ENCODE measurements at places on chromosomes 4 and X.

GRCh38 chrX:23434356-23434884 lies 99.8 kb downstream of the PTCHD1 start:
- no peak for DNase-seq

- DNase-seq = no peak
Measured at GRCh38 chr4:41339812-41340809, 83.4 kb downstream of the UCHL1 start.

- no peak for DNase-seq
Measured at GRCh38 chr4:80306260-80306659, 29.3 kb upstream of the CFAP299 start.

DNA sequence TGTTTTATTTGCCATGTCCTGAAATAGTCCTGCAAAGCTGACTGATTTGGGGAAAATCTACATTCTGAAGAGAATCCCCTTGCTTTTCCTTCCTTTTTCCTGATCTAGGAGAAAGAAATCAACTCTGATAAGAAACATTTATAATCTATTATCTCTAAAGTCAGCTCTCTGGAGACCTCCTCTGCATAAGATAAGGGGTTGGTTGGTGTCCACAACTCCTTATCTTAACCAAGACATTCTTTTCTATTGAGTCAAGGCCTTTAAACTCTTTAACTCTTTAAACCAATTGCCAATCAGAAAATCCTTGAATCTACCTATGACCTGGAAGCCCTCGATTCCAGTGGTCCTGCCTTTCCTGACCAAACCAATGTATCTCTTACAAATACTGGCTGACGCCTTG lies 373.6 kb upstream of the RASGEF1B start:
- no peak for DNase-seq

DNA sequence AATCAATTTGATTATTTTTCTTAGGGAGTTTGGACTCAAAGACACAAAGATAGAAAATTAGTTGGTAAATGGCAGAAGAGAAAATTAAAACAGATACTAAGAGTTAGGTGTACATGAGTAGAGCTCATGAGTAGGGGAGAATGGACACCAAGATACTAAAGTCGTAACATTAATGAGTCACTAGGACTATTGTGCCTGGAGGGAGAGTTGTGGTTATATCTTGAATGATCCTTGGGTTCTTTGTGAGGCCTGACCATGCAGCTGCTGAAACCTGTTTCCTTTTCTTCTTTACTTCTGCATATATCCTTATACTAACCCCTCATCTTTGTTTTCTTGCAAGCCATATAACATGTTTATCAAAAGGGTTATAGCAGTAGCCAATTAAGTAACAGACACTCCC lies 532.8 kb downstream of the RPA4 start:
- no peak for DNase-seq

GRCh38 chr4:85102606-85103005 lies 136.1 kb upstream of the WDFY3 start:
- no peak for DNase-seq

DNA sequence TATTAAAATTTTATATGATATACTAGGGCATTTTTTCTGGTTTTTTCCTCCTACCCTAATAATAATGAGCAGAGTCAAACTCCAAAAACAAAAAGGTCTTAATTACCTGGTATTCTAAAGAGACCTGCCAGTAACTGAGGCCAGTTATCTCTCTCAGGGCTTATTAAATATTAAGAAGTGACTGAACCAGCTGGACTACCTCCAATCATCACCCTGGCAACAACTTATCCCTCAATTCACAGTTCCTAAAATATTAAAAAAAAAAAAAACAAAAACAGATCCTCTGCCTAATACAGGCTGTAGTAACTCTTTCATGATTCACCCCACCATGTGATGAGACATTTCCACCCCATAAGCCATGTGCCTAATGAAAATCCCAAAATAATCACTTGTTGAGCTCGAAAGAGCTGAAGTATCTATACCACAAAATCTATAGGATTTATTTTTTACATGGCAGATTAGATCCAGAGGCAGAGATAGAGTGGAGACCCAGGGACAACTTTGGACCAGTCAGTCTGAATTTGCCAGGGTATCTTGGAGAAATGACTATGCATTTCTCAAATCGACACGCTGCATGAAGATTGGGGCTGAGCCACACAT lies 698.0 kb downstream of the FAT4 start:
- no peak for DNase-seq

- no peak for DNase-seq
Measured at GRCh38 chr4:169566021-169566818, 46.2 kb downstream of the NEK1 start.

DNA sequence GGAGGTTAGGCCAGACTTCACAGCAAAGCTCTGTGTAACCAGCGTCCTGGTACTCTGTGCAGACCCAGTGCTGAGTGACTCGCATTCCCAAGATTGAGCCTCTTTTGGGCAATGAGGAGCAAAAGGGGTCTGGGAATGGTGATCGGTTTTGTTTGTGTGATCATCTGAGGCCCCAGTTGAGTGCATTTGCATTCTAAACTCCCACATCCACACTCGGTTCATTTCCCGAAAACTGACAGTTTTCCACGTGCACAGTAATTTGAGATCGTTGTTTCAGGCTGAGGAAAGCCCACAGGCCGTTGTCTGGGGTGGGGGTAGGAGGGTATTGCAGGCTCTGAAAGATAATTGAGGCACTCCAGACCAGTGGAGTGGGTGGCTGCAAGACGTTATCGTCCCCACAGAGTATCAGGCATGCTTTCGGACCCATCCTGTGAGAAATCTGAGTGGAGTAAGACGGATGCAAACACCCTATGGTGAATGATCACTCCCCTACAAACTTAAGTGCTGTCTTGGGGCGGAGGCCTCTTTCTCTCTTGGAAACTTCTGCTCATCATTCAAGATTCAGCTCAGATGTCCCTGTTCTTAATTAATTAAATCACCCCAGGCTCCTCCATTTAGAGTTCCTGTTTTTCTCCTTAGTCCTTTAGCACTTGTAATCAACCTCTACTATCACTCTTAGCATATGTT lies 96.1 kb downstream of the AFF1 start:
- no peak for DNase-seq

DNA sequence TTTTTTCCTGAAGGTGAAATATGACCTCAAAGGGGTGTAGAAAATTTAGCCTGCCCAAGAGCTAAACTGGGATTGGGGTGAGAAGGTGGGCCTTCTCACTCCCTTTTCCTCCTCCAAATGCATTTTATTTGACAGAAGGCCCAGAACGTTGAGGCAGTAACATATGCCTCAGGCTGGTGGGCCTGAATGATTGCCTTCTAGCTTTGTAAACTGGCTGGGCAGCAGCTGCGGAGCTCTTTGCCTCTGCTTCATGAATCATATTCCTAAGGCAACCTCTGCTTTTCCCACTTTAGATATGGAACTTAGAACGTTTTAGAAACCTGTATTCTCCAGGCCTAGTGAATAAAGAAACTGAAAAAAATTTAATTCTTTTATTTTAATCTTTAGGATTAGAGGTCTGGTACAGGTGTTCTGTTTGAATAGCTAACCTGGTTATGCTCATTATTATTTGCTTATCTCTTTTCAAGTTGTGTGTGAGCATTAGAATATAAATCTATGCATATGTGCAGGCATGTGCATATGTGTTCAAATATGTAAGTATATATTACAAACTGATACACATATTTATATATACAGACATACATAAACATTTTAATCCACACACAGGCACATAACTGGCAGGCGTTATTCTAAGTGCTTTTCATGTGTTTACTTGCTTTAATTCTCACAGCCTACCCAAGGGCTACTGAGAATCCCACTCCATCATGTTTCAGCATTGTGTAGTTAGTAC lies 11.5 kb downstream of the PRDM8 start:
- DNase-seq = no peak

DNA sequence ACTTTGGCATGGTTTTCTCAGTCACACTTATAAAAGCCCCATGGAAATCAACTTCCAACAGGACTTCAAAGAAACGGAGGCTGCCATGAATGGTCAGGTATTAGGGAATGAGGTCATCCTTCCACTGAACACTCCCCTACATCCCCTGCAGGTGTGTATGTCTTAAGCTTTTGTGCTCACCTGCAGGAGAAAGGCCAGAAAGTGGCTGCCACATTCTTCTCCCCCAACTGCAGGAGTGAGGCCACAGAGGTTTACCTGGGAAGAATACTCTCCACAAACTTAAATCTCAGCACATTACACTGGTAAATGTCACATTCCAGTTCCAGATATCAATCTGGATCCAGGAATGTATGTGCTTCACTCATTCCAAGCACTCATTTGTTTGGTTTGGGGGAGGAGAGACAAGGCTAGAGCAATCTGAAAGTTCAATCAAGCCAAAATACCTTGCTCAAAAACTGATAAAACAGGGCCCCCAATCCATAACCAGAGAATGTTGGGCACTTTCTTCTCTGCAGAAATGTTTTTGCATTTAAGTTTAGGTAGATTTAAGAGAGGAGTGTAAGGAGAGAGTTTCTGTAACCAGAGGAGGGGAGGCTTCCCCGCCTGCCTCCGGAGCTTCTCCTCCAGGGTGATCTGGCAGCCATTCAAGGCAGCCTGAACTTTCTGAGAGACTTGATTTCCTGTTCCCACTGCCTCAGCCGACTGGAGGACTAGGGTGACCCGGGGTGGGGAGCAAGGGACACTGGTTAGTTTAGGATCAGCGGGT lies 15.4 kb downstream of the FAM9C start:
- no peak for DNase-seq

DNA sequence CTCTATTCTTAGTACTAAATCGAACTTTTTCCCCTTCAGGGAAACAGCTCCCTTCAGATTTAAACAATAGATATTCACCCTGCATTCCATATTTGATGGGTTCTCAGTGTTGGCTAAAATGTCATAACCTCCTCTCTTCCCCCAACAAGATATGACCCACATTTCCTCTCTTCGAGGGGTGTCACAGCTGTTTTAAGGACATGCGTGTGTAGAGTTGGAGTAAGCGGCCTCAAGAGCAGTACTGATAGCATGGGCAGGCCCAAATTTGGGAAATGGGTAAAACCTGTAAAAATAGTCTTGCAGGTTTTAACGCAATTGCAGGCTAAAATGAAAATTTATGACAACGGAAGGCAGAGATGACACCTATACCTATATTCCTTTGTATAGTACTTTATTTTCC lies 28.7 kb downstream of the SAT1 start:
- no peak for DNase-seq

- no peak for DNase-seq
Measured at GRCh38 chrX:85114776-85115175, 111.1 kb downstream of the APOOL start.

GRCh38 chr4:4724321-4724720 lies 135.1 kb upstream of the MSX1 start:
- DNase-seq = no peak

DNA sequence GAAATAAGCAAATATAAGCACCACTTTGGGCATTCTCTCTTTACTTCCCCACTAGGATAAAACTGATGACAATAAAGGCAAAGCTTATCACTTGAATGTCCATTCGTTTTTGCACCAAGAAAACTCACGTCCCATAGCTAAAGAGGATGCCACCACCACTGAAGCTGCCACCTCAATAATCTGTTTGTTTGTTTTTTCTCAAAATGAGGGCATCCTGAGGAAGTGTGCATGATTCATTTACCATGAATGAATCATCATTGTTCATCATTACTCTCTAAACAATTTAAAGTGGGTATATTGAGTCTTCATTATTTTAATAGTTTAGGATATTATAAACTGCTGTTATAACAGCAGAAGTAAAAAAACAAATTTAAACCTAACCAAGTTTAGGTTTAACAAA lies 168.2 kb downstream of the DCTD start:
- no peak for DNase-seq

- no peak for DNase-seq
Measured at GRCh38 chrX:3346501-3347259, at the start of gene MXRA5. Gene MXRA5 (minus strand): TSS chrX:3346652. CDS start chrX:3343833, 2,819 bp downstream.

DNA sequence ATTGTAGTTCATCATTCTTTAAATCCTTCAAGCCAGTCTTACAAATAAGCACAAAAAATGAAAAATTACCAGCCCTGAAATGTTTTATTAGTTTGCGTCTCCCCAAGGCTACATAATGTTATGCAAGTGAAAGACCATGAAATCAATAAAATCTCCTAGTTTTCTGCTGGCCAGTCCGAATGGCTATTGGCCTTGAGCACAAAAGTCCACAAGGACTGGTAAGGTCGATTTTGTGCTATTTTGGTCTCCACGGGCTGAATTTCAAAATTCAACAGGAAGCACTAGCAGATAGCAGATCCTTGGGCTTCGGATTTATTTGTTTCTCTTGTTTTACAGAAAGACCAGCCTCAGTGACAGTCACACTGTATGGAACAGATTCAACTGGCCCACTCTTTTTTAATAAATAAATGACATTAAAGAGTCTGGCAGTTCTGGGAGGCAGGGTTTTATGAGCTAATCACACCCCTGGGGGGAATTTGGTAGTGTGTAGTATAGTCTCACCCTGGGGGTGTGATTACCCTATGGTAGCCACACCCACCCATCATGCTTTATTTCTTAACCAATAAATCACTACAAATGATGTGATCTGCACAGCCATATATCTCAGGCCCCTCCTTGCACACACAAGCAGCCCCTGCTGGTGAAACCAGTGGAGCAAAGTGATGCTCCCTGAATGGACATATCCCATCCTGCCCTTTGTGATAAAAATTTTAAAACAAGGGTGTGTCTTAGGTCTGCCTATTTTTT lies 51.1 kb upstream of the TMEM33 start:
- DNase-seq = no peak

GRCh38 chr4:102623622-102624021 lies 122.5 kb downstream of the NFKB1 start:
- no peak for DNase-seq

- DNase-seq = no peak
Measured at GRCh38 chr4:156505341-156505955, 466.2 kb downstream of the PDGFC start.

DNA sequence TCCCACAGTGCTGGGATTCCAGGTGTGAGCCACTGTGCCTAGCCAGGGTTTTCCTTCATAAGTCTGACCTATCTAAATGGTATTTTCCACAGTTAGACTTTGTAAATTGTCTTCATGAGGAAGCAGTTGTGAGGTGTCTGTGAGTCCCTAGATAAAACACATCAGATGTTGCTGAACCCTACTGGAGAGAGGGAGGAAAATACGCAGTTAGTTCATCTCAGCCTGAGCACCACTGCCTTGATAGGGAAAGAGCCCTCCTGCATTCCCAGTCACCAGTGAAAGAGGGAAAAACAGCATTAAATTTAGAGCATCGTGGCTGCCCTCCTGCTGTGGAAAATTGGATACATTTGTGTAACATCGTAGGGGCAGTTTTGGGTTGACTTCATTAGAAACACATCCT lies 31.7 kb upstream of the CLDN34 start:
- DNase-seq = no peak

DNA sequence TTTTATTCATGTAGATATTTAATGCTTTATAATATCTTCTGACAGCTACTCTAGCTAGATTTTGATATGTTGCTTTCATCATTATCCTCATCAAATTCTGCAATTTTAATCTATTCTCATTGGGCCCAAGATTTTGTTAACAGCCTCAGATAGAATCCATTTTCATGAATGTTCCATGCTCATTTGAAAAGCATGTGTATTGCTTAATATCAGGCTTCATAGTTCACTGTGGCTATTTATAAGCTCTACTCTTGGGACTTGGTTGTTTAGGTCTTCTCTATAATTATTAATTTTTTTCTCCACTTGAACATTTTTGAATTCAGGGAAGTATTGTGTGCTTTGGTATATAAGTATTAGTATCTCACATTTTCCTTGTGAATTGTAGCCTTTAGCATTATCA lies 41.8 kb downstream of the RAB40A start:
- DNase-seq = no peak

- no peak for DNase-seq
Measured at GRCh38 chr4:152117933-152118507, 357.2 kb upstream of the GATB start.

Measured in activated T-helper 9 cell treated with anti-CD3 and anti-CD28 coated beads, Interleukin-2, amount 50 U/mL, for 16 hours (primary cell).